Aorta (tissue), 5 donors: ENCODE measurements at places on chromosomes 1 and 21.

DNA sequence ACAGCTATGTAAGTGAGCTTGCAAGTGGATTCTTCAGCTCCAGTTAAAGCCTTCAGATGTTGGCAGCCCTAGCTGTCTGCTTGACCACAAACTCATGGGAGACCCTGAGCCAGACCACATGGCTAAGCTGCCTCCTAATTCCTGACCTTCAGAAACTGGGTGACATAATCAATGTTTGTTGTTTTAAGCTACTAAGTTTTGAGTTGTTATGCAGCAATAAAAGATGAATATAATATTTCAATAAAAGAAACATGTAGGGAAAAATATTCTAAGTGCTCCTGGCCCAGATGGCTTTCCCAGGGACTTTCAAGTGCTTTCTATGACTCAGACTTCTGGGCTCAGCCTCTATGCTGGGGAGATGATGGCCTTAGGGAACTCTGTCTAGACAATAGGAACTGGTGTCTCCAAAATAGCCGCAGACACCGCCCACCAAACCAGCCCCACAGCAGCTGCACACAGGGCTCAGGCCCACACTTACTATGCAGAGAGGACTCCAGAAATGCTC is 20.3 kb upstream of the AZIN2 start:
- no peaks in the 10 kb centered on the region for H3K36me3 ChIP-seq
- no peaks in the 10 kb centered on the region for H3K27me3 ChIP-seq
- DNase-seq: peak; percentile 87
- H3K4me1 ChIP-seq: no peaks in the 10 kb centered on the region
- H3K4me3 ChIP-seq: no peak overlapping the region

- no peak for DNase-seq
- H3K4me3 ChIP-seq: no peak overlapping the region
- H3K27me3 ChIP-seq: no peaks in the 10 kb centered on the region
- H3K4me1 ChIP-seq: no peaks in the 10 kb centered on the region
Measured at GRCh38 chr1:237542525-237543418, 347.9 kb downstream of the ZP4 start.

GRCh38 chr1:48233666-48234485 is 11.4 kb downstream of the SLC5A9 start:
- H3K27ac ChIP-seq: no peak overlapping the region
- H3K36me3 ChIP-seq: no peaks in the 10 kb centered on the region
- H3K4me3 ChIP-seq: no peak overlapping the region
- DNase-seq: no peak
- H3K4me1 ChIP-seq: no peaks in the 10 kb centered on the region
- no peaks in the 10 kb centered on the region for H3K27me3 ChIP-seq

- H3K27ac ChIP-seq: no peak overlapping the region
- peaks cover 2% of the 10 kb centered on the region for H3K27me3 ChIP-seq
- H3K36me3 ChIP-seq: no peaks in the 10 kb centered on the region
- peak overlapping the region; percentile 27 for H3K4me3 ChIP-seq
- peak; percentile 94 for DNase-seq
Measured at GRCh38 chr21:41068967-41069642, 98.9 kb upstream of the BACE2 start.

GRCh38 chr1:175197531-175197930 is 5.0 kb upstream of the KIAA0040 start:
- no peak for DNase-seq
- no peaks in the 10 kb centered on the region for H3K27me3 ChIP-seq
- no peak overlapping the region for H3K27ac ChIP-seq
- no peak overlapping the region for H3K4me3 ChIP-seq
- H3K36me3 ChIP-seq: no peaks in the 10 kb centered on the region
- H3K4me1 ChIP-seq: peaks cover 6% of the 10 kb centered on the region

GRCh38 chr1:100834777-100835660 is 59.6 kb downstream of the EXTL2 start:
- no peaks in the 10 kb centered on the region for H3K4me1 ChIP-seq
- H3K4me3 ChIP-seq: no peak overlapping the region
- no peaks in the 10 kb centered on the region for H3K36me3 ChIP-seq
- H3K27me3 ChIP-seq: no peaks in the 10 kb centered on the region

- DNase-seq: no peak
- H3K27me3 ChIP-seq: no peaks in the 10 kb centered on the region
- H3K4me1 ChIP-seq: no peaks in the 10 kb centered on the region
Measured at GRCh38 chr1:156880473-156880872, 13.0 kb upstream of the PEAR1 start.

GRCh38 chr1:84998642-84999280 is 1.8 kb upstream of the MCOLN2 start:
- no peaks in the 10 kb centered on the region for H3K36me3 ChIP-seq
- H3K27ac ChIP-seq: no peak overlapping the region
- H3K27me3 ChIP-seq: no peaks in the 10 kb centered on the region
- DNase-seq: no peak

- no peaks in the 10 kb centered on the region for H3K36me3 ChIP-seq
- no peaks in the 10 kb centered on the region for H3K27me3 ChIP-seq
- H3K4me3 ChIP-seq: no peak overlapping the region
- no peaks in the 10 kb centered on the region for H3K4me1 ChIP-seq
Measured at GRCh38 chr1:153365696-153366095, 8.0 kb downstream of the S100A9 start.

DNA sequence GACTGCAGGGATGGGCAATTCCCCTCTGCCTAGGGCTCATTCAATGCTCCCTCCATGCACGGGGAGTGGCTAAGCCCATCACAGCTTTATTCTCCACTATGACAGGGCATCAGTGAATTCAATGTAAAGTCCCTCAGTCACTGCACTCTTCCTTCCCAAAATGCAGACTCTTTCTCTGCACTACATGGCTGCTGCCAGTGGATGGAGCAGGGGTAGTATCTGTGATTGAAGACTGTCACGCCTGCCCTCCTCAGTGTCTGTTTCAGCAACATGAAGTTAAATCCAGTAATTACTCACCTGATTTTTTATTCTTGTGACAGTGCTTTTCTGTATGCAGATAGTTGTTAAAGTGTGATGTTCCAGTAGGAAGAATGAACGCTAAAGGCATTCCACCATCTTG is 1323.2 kb downstream of the AMY1C start:
- H3K27me3 ChIP-seq: no peaks in the 10 kb centered on the region
- H3K36me3 ChIP-seq: no peaks in the 10 kb centered on the region
- H3K4me1 ChIP-seq: no peaks in the 10 kb centered on the region

GRCh38 chr1:44684525-44684924 is 10.0 kb downstream of the ARMH1 start:
- H3K27me3 ChIP-seq: no peaks in the 10 kb centered on the region
- H3K36me3 ChIP-seq: no peaks in the 10 kb centered on the region
- no peaks in the 10 kb centered on the region for H3K4me1 ChIP-seq

- H3K27me3 ChIP-seq: no peaks in the 10 kb centered on the region
- no peaks in the 10 kb centered on the region for H3K36me3 ChIP-seq
- H3K27ac ChIP-seq: no peak overlapping the region
- H3K4me3 ChIP-seq: no peak overlapping the region
Measured at GRCh38 chr1:74771913-74772515, 39.1 kb downstream of the TYW3 start.

DNA sequence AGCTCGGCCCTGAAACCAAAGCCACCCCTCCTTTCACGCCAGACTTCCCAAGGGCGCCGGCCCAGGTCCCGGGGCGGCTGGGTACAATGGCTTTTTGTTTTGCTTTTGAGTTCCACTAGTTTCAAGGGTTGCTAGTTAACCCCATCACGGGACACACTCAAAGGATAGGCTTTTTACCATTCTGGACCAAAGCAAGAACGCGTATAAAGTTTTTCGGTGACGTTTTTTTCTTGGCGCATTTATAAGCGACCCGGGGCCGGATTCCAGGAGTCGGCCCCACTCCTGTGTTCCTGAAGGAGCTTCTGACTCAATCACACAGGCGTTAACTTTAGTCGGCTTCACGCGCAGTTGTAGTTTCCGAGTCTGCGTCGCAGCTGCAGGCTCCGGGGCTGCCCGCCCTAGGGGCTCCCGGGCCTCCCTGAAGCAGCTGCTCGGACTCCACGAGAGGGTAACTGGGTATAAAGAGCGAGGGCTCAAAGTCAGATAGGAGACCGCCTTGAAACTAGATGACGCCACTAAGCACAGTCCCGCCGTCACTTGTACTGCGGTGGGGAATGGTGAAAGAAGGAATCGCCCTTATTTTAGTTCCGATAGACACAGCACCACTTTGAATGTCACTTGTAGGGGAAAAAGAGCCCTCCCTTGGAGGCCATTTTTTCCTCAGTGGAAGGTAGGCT is 707 bp upstream of the KLHL21 start:
- H3K36me3 ChIP-seq: peaks cover 2% of the 10 kb centered on the region
- H3K4me3 ChIP-seq: peak overlapping the region; percentile 49
- no peaks in the 10 kb centered on the region for H3K4me1 ChIP-seq
- H3K27me3 ChIP-seq: peaks cover 2% of the 10 kb centered on the region
- DNase-seq: peak; percentile 73
- peak overlapping the region; percentile 100 for H3K27ac ChIP-seq

DNA sequence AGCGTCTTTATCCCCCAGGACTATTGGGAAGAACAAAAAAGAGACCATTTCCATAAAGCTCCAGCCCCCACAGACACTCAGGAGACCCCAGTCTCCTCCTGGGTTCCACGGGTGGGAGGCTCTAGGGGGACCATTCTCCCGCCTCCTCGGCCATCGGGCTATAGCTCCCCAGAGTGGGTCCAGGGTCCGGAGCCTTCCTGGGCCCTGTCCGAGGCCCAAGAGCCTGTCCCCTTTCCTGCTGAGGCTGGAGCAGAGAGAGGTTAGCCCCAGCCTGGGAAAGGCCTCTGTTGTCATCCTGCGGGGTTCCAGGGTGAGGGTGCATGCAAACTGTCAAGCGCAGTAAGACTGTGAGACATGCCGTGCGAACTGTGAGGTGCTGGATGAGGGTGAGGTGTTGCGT is 166.3 kb downstream of the CAMTA1 start:
- no peaks in the 10 kb centered on the region for H3K27me3 ChIP-seq
- H3K36me3 ChIP-seq: no peaks in the 10 kb centered on the region
- H3K4me3 ChIP-seq: no peak overlapping the region
- no peak for DNase-seq

- no peaks in the 10 kb centered on the region for H3K36me3 ChIP-seq
- peak; percentile 88 for DNase-seq
- H3K27me3 ChIP-seq: no peaks in the 10 kb centered on the region
- H3K27ac ChIP-seq: no peak overlapping the region
- peak overlapping the region; percentile 74 for H3K4me3 ChIP-seq
Measured at GRCh38 chr1:242523719-242524570, 552 bp downstream of the PLD5 start.

DNA sequence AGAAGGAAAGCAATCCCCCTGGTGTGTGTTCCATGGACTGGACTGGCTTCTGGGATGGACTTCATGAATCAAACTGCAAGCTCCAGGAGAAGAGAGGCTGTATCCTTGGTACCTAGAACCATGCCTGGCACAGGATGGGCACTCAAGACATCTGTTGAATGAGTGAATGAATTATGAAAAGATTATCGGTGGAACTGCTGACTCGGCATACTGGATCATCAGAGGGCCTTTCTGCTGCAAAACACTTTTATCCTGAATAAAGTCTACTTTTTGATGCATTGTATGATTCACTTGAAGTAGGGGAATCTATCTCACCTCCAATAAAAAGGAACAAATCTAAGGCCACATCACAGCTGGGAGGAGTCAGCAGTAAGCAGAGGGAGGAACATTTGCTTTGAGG is 42.9 kb downstream of the DDX20 start:
- DNase-seq: no peak
- no peaks in the 10 kb centered on the region for H3K36me3 ChIP-seq
- H3K27ac ChIP-seq: no peak overlapping the region
- H3K27me3 ChIP-seq: no peaks in the 10 kb centered on the region
- H3K4me1 ChIP-seq: no peaks in the 10 kb centered on the region

DNA sequence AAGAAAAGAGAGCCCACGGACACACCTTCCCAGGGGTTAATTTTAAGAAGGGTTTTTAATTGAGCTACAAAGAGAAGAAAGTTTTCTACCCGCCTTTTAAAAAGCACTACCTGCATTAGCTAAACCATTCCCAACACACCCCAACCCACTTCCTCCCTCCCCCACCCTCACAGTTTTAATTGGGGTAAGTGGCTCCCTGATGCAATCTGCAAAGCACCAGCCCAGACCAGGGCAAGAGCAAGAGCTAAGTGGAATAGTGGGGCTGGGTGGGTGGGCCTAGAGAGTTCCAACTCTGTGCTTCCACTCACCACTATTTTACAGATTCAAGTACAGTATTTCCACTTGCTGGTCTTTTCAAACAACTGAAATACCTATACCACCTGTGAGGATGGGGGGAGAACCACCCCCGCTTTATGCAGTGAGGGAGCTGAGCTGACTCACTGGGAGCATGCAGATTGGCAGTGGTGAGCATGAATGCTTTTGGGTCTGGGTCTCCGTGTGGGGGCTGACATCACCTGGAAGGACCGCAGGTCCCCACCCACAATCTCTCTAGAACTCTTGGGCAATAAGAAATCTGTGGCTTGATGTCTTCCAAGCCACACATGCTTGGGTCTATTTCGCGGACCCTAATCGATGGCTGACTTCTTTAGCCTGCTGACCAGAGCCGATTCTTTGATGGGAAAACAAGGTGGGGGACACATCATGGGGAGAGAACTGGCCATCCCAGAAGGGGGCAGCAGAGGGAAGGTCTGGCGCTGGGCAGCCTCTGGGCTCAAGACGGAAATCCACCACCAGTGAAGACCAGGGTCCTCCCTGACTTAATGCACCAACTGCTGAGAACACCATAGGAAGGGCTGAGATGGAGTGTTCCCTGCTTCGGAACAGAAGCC is 95.5 kb downstream of the SSBP3 start:
- H3K27me3 ChIP-seq: no peaks in the 10 kb centered on the region
- no peak for DNase-seq
- no peak overlapping the region for H3K4me3 ChIP-seq
- no peaks in the 10 kb centered on the region for H3K36me3 ChIP-seq

DNA sequence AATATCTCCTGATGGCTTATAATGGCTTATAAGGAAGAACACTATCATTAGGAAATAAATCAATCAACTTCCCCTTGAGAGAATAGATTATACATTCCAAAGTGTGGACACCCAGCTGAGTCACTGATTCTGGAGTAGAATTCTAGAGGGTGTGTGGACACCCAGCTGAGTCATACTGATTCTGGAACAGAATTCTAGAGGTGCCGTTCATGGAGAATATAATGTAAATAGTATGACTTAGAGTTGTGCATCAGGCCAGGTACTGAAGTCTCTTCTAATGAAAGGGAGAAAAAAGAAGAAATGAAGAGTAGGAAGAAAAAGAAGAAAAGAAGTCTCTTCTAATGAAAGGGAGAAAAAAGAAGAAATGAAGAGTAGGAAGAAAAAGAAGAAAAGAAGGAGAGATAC is 2.4 kb upstream of the USP33 start:
- no peak overlapping the region for H3K4me3 ChIP-seq
- no peaks in the 10 kb centered on the region for H3K27me3 ChIP-seq
- no peaks in the 10 kb centered on the region for H3K36me3 ChIP-seq
- no peak for DNase-seq
- no peaks in the 10 kb centered on the region for H3K4me1 ChIP-seq

DNA sequence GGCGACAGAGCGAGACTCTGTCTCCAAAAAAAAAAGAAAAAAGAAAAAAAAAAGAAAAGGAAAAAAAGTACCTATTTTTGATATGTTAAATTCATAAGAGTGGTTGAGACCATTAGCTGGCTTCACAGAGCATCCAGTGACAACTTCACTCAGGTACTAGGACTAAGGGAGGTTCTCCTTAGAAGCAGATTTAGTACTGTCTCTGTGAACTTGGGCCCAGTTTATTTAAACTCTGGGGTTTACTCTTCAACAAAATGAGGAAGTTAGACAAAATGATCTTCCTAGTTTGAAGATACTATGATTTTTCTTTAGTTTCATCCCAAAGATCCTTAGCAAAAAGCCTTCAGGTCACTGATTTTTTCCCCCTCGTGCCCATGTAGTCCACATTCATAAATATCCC is 21.2 kb downstream of the MACO1 start:
- H3K27ac ChIP-seq: no peak overlapping the region
- H3K4me3 ChIP-seq: no peak overlapping the region
- no peaks in the 10 kb centered on the region for H3K27me3 ChIP-seq
- no peak for DNase-seq
- peaks cover 2% of the 10 kb centered on the region for H3K36me3 ChIP-seq
- H3K4me1 ChIP-seq: no peaks in the 10 kb centered on the region

- no peak for DNase-seq
- H3K27ac ChIP-seq: no peak overlapping the region
- H3K4me1 ChIP-seq: no peaks in the 10 kb centered on the region
- H3K36me3 ChIP-seq: no peaks in the 10 kb centered on the region
Measured at GRCh38 chr1:89887270-89887669, 66.4 kb downstream of the LRRC8D start.
